ENCODE measurements at places on chromosomes 11 and 22.

GRCh38 chr11:100887659-100888058 is 200.6 kb downstream of the ARHGAP42 start:
- no peak for DNase-seq

GRCh38 chr11:46858920-46859546 is 13.0 kb upstream of the CKAP5 start:
- DNase-seq = no peak

DNA sequence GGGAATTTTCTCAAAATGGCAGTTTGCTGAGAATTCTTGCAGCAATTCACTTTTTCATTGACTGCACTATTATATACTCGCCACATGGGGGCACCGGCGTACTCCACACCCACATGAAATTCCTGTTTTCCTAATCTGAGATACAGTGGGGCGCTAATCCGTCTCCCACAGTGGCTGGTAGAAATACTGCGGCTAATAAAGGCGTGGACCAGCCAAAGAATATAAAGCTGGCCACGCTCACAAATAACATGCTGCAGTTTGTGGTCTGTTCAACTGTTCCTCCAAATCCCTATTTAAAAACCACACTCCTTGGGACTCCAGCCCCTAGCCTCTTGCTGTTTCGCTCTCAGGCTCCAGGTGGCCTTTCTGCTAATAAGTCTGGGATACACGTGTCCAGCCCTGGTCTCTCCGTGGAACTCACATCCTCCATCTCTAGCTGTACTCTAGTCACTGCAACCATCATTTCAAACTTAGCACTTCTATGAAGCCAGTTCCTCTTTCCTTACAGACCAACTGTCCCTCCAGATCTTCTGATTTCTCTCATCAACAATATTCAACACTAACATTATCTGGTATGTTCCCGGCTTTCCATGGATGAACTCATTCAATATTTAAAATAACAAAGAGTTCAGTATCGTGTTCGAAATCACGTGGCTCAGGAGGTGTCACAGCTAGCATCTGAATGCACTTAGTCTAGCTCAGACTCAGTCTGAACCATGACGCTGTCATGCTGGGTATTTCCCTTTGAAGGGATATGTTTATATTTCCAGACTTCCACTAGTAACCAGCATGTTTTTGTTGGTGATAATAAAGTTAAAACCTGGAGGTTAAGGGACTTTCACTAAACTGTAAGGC is 22.0 kb downstream of the TBRG1 start:
- DNase-seq = no peak

GRCh38 chr11:25483915-25484635 is 847.9 kb upstream of the ANO3 start:
- no peak for DNase-seq

DNA sequence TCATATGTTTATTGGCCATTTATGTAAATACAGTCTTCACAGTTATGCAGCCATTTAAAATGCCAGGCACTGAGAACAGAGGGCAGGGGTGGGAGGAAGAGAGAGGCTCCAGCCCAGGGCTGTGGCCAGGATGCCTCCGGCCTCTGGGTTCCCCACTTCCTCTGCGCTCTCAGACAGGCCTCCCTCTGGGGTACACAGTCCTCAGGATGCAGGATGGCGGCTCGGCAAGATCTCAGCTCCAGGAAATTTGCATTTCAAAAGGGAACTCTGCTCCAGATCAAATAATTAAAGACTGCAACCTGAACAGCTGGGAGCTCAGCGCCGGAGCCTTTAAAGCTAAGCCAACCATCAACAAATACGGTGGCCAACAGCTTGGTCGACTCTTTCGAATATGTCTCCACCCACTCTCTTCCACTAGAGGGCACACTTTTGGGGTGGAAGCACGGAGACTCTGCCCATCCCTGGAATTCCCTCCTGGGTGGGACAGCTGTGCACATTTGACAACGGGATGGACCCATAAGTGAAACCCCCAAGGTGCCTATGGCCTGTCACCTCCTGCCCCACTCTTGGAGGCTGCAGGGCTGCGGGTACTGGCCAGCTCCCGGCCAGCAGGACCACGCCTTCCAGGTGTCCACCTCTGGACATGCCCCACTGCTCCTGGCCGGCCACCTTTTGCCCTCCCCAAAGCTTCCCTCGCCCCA is 1044.7 kb downstream of the BRD1 start:
- DNase-seq = no peak

- DNase-seq = no peak
Observed at GRCh38 chr11:64056213-64056785, 20.6 kb downstream of the FLRT1 start.

GRCh38 chr11:63719987-63720386 is 38.7 kb downstream of the RTN3 start:
- DNase-seq = no peak

DNA sequence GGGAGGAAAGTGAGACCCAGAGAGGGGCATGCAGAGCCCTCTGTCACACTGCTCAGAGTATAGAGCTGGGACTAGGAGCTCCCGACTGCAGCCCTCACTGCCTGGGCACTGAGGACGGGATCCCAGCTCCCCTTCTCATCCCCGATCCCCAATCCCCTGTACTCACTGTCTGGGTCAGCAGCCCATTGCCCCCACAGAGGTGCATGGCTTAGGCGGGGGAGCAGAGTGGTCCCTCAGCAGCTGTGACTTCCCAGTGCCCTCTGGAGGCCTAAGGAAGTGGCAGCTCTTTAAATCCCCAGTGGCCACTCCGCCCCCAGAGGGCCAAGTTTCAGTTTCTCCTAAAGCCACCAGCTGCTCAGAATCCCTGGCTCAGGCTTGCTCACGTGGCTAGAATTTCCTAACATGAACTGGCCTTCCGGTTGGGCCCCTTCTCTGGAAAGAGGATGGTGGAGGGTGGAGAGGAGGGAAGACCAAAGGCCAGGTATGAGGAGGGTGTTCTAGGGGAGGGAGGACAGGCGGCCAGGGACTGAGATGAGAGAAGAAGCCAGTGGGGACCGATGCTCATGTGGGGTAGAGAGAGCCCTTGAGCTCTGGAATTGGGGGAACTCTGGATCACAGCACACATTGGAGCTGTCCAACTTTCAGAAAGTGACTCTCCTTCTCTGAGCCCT is at the start of gene BATF2:
BATF2 (minus strand) TSS at position 262 of the 671 bp plus-strand sequence; CDS start at position 205, 57 bp downstream.
- DNase-seq = no peak

DNA sequence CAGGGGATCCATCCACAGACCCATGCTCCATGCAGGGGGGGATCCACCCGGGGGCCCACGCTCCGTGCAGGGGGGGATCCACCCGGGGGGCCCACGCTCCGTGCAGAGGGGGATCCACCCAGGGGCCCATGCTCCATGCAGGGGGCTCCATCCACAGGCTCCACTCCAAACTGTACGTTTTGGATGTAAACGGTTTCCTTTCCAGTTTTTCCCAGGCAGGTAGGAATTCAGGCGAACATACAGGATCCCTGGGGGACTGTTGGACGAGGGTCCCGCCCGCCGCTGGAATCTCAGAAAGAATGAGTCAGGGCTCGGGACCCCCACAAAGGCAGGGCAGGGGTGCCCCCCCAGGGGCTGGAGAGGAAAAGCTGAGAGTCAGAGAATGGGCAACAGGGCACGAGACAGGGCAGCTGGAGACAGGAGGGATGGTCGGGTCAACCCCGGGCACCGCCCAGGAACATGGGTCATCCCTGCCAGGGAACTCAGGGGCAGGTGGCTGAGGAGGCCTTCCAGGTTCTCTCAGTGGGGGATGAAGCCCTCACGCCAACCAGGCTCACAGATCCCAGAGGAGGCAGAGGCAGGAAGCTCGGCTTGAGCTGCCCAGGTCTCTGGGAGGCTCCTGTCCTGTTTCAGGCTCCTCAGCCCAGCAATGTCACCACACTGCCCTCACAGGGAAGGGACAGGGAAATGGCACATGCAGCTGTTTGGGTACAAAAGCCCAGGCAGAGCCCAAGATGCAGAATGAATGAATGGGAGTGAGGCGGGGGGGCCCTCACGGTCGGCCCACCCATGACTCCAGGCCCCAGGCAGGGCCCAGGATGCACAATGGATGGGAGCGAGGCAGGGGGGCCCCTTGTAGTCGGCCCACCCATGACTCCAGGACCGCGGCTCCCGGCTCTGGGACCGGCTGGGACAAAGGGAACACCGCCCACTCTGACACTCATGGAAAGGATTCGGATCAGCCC is 200.2 kb downstream of the BRD1 start:
- no peak for DNase-seq

- no peak for DNase-seq
Observed at GRCh38 chr11:79159657-79160450, 281.0 kb downstream of the TENM4 start.

DNA sequence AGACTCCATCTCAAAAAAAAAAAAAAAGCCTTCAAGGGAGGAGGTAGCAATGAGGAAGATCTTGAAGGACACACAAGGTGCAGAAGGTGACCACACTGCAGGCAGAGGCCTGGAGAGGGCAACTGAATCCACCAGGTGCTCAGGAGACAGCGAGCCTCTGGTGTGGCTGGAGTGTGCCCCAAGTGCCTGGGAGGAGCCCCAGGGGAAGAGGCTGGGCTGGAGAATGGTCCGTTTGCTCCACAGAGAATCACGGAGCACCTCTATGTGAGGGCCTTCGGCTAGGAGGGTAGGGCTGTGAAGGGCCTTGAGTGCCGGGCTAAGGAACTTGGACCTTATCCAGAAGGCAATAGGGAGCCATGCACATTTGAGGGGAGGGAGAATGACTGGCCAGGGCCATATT is 50.3 kb downstream of the ARRB1 start:
- DNase-seq = no peak

GRCh38 chr11:2565447-2566222 is 120.8 kb downstream of the KCNQ1 start:
- DNase-seq = no peak

DNA sequence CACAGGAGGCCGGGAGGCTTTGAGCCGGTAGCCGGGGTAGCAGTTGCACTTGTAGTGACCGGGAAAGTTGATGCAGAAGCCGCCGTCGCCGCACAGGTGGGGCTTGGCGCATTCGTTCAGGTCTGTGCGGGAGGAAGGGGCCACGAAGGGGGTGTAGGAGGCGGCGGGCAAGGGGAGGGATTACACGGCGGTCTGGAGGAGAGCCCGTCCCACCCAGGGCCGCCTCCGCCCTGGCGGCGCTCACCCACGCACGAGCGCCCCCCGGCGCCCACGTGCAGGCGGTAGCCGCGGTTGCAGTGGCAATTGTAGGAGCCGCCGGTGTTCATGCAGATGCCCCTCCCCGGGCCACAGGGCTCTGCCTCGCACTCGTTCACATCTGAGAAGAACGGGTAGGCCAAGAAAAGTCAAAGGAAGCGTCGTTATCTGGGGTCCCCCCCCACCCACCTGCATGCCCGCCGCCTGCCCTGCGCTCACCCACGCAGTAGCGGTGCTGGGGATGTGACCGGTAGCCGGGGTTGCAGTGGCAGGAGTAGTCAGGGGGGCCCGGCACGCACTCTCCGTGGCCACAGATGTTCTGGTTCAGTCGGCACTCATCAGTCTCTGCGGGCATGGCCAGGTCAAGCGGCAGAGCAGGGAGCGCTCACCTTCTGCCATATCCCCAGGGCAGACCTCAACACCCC is 10.6 kb downstream of the LTBP3 start:
- DNase-seq = no peak

- no peak for DNase-seq
Observed at GRCh38 chr11:34305193-34305592, 52.6 kb downstream of the ABTB2 start.

GRCh38 chr22:39623603-39624500 is 53.3 kb downstream of the CACNA1I start:
- DNase-seq = no peak

DNA sequence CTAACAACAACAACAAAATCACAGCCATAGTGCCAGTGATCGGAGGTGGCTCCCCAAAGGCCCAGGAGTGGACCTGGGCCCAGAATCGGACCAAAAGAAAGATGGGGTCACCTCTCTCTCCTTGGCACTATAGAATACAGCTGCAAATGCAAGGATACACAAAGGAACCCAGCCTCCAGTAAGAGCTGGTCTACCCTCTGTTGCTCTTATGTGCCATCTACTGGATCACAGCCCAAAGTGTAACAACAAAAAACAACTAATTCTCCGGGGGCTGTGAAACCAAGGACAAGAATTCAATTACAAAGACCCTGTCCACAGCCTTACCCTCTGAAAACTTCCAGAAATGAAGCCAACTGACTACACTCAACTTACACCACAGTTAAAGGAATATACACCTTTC is 21.6 kb downstream of the OR8G5 start:
- DNase-seq = no peak

DNA sequence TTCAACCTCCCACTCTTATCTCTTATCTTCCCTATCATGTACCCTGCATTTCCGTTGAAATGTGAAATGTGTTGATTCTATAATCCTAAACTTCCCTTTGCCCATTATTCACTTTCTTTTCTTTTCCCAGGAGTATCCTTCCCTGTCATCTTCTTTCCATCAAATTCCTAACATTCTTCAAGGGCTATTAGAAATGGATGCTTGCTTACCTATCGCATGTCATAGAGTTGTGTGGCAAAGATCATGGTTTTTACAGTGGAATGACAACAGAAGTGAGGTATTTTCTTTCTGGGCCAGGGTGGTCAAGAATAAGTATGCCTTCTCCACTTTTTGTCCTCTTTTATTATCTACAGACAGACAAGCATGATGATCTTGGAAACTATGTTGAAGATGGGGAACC is 124.4 kb upstream of the SLC5A12 start:
- DNase-seq = no peak

DNA sequence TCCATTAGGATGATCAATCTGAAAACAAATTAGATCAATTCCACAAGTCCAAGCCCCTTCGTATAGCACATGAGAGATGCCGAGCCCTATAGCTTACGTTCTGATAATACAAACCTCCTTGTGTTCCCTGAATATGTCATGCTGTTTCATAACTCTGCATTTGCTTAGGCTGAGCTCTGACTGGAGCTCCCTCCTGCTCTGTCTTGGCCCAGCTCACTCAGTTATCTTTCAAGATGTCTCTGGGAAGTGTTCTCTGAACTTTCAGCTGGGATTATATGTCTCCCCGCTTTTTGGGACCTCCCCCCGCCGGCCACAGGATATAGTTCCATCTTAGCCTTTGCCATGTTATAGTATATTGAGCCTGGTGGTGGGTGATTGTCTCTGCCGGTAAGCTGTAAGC is 44.0 kb downstream of the FDX1 start:
- DNase-seq = no peak

- no peak for DNase-seq
Observed at GRCh38 chr11:30424844-30425243, 101.9 kb downstream of the ARL14EP start.

GRCh38 chr11:8928205-8928604 is 4.5 kb downstream of the C11orf16 start:
- no peak for DNase-seq

DNA sequence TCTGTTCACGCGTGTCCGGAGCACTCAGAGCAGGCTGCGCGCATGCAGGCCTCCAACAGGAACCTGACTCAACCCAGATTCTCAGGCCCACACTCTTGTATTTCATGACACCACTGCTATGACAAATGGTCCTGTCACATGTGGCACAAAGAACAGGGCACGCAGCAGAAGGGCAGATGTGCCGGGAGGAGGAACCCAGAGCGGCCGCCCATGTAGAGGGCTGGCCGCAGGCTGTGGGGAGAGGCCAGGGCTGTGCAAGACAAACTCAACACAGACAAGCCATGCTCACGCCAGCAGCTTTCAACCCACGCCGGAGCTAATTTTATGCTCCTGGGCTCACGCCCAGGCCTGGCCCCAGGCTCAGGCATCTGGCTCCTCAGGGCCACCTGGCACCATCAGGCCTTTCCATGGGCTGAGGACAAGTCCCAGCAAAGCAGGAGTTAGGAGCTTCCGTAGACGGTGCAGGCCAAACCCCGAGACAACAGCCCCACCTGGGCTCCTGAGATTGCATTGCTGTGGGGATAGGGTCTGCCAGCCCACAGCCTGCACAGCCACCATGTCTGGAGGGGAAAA is 40.0 kb downstream of the DUSP8 start:
- DNase-seq = no peak

Data from activated CD4-positive, CD25-positive, alpha-beta regulatory T cell (primary cell).